ENCODE measurements at places on chromosomes 12 and 14.

GRCh38 chr14:67461341-67461985 lies 27.1 kb downstream of the TMEM229B start:
- no peak for DNase-seq

- DNase-seq, result peak; percentile 59
Observed at GRCh38 chr12:115916910-115917668, 360.4 kb downstream of the MED13L start.

DNA sequence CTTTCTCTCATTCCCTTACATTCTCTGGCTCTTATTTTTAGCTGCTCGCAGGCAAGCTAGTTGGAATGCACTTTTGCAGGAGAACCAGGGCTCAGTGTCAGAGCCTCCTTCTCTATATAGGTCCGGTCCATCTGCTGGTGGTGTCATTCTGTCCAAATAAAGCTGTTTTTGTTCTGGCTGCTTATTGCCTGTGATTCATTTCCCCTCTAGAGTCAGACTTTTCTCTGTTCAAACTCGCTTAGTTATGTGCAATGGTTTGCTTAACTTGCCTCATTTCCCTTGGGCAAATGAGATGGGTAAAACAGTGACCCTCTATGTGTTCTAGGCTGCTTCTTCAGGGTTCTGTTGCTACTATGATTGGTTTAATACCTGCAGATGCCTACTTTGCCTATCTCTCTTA lies 2.9 kb downstream of the SMARCD1 start:
- no peak for DNase-seq

DNA sequence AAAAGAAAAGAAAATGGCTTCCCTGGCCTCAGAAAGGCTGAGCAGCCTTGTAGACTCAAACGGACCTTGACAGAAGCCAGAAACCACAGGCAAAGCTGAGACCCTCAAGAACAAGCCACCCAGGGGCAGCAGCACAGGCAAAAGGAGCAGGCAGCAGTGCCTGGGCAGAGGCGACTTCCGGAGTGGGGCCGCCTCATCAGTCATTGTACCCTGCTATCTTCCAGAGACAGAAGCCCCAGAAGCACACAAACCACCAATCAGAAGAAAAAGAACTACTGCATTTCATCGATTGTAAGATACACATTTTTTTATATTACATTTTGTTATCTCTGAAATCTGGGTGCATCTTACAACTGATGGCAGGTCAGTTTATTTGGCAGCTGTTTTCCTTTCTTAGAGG lies 58.2 kb upstream of the ZFP36L1 start:
- no peak for DNase-seq

GRCh38 chr12:107513184-107513583 lies 172.4 kb upstream of the PWP1 start:
- no peak for DNase-seq

GRCh38 chr12:87280356-87280755 lies 748.8 kb downstream of the C12orf50 start:
- no peak for DNase-seq

DNA sequence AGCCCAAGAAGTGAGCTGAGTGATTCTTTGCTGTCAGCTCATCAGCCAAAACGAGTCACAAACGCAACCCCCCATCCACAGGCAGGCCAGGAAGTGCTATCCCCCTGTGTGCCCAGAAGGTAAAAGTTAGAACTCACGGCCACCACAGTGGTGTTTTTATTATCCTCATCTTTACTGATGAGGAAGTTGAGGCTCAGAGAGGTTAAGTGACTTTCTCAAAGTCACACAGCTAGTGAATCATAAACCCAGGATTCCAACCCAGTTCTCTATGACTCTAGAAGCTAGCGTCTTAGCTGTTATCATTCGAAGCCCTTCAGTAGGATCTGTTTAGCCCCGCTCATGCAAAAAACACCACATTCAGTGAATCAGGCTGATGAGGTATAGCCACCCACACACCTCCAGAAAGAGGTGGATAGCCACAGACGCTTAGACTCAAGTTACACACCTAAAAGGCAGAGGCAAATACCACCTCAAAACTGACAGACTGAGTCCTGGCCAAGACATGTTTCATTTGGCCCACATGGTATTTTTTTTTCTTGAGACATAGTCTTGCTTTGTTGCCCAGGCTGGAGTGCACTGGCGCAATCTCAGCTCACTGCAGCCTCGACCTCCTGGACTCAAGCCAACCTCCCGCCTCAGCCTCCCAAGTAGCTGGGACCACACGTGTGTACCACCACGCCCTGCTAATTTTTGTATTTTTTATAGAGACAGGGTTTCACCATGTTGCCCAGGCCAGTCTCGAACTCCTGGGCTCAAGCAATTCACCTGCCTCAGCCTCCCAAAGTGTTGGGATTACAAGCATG lies 100.7 kb downstream of the SCARB1 start:
- DNase-seq, result no peak

DNA sequence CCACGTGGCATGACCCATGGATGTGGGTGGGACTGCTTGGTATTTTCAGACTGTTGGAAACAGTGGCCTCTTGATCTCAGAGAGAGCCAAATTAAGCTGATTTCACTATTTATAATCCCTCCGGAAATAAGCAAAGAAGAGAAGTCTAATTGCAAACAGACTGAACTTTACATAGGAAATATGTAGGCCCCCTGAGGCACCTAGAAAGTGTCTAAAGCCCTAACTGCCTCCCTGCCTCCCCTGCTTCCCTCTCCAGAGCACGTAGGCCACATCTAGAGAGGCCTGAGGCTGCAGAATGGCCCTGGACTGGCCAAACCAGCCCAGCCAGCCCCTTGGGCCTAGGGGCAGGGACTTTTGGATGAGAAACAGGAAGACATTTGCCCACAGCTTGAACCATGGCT lies 123.8 kb downstream of the ZFP36L1 start:
- DNase-seq, result no peak

- DNase-seq, result peak; percentile 22
Observed at GRCh38 chr12:113186033-113186365, 478 bp downstream of the RITA1 start.

DNA sequence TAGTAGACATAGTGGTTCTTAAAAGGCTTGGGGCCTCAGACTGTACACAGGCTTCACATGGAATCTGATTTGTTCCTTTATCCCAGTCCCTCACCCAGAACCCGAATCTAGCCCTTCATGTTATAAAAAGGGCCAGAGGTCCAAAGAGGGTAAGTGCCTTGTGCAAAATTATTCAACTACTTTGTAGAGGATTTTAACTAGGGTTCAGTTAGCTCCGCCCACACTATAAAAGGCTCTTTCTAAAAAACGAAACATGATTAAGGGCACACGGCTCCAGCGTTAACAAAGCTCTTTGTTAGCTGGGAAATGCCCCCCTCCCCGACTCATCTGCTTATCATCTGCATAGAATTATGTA lies 3.2 kb upstream of the SOCS2 start:
- no peak for DNase-seq

- no peak for DNase-seq
Observed at GRCh38 chr12:127381043-127381668, 885.8 kb upstream of the TMEM132C start.

DNA sequence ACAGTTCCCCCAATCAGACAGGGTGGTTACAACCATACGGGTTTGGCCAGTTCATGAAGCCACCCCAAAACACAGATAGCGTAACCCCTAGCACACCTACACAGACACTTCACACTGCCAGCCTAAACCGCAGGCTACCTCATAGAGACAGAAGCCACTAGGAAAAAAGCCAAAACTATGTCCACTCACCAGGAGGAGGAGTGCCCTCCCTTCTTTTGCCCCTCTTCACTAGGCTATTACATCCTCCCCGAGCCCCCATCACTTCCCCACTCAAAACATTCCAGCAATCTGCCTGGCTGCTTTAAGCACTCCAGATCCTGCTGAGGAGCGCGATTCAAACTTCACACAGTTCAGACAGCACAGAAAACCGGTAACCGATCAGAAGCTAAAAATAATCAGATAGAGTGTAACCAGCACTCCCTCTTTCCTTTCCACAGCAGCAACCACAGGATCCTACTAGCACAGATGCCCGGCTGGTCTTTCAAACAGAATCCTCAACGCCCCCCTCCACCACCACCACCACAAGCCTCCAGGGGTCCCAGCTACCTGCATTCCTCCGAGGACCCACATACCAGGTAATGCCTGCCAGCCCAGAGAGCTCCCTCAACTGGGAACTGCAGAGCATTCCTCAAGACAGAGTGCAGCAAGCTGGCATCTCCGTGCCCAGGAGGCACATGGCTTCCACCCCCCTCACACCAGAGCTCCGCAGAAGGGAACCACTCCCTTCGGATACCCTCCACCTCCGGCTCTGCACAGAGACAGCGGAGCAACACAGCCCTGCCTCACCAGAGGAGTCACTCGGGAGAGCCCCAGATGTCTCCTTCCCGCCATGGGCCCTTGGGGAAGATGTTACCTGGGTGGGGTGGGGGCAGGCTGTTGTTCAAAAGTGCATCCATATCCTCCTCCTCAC lies 1.5 kb downstream of the CHD4 start:
- peak; percentile 61 for DNase-seq

DNA sequence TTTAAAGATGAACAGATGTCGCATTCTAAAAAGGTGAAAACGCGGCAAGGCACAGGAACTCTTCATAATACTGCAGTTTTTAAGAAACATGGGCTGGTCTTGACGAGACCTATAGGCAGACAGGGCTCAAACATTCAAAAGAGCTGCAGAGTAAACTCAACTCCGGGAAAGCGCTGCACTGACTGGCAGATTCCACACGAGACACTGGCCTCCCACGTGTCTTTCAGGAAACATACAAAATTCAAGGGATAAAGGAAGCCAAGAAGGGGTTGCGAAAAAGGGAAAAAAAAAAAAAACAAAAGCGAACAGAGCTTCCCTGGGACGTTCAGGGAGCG lies 614 bp upstream of the ARF6 start:
- peak; percentile 66 for DNase-seq

- DNase-seq, result no peak
Observed at GRCh38 chr14:37625597-37626595, 30.5 kb downstream of the TTC6 start.

DNA sequence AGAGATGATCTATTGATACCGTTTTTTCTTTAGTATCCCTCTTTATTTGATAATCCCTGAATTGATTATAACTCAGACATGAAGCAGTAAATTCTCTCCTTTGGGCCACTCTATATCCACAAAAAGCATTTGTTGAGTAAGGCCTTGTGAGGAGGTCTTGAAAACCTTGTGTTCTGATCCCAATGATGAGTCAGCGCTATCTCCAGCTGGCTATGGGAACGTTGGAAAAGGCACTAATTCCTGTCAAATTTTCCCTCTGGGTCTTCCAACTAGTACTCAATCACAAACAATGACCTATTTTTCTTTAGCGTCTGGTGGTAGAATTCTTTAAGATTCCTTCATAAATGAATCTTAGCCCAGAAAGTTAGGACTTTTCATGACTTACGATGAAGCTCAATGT lies 168.4 kb upstream of the LRIG3 start:
- no peak for DNase-seq

- no peak for DNase-seq
Observed at GRCh38 chr14:82447586-82447985, 913.9 kb upstream of the SEL1L start.

DNA sequence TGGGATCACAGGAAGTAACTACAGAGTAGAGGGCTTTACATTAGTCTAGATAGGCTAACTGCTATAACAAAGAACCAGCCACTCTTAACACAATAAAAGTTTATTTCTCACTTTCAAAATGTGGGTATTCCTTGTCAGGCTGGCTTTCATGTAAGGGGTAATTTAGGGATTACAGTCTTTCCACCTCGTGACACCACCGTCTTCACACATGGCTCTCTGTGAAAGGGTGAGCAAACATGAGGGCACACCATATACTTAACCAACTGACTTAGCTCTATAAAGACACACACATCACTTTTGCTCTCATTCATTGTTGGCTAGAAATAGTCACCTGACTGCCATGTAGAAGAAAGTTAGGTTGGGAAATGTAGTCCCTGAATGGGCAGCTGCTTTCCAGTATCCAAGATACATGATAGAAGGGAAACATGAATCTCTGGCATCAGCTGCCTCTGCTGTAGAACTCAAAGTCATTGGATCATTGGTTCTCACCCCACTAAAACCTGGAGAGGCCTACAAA lies 66.1 kb upstream of the CRY1 start:
- DNase-seq, result no peak

DNA sequence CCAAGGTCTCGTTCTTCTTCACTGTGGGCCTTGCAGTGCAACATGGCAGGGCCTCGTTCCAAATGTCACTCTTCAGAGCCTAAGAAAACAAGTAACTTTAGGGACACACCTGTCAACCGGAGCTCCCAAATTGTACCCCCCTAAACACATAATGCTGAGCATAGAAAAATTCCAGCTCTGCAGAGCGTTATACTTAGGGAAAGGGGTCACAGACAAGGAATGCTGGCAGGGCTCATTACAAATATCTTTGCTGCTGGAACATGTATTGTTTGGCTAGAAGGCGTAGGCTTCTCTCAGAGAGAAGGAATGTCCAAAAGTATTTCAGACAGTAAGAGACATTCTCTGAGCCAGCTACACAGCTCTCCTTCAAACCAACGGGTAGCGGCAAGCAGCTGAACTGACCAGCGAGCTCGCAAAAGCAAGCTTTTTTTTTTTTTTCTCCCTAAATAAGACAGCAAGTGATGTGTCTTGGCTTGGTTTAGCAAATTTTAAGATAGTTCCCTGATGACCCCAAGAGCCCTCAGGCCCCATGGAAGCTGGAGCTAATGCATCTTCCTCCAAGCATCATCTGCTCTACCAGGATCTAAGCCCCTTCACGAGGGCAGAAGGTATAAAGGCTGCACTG lies 24.5 kb downstream of the SSH1 start:
- no peak for DNase-seq

DNA sequence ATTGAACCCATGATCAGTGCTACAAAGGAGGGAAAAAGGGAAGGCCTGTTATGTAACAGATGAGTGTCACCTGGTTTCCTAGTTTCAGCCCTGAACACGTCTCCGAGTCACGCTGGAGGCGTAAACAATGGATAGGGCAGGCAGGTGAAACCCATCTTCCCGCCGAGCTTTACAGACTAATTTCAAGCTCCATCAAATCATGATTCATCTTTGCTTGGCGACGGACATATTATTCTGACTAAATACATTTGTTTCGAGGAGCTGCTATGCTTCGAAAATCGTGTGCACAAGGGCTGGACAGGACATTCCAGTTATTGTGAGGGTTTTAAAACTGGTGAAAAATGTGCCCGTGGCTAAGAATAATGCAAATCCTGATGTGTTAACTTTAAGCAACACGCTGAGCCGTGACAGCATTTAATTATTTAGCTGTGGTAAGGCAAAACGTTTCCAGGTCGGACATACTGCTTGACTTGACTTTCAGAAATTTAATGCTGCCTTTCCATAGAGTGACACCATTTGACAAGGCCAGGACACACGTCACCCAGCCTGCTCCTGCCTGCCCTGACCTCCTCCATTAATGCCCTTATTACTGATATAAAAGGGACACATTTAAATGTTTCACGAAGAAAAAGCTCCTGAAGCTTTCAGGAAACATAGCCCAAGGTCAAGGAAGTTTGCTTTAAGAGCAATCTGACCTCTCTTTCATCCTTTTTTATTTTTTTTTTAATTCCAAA lies 1203.5 kb upstream of the TMEM132C start:
- no peak for DNase-seq

GRCh38 chr12:30846776-30847175 lies 79.8 kb upstream of the TSPAN11 start:
- no peak for DNase-seq
